ENCODE measurements at places on chromosomes 1 and 21. TPM values are rescaled to one million over a fixed set of nuclear protein-coding genes. Genes with fewer than 3 reads are reported as not detected.
A peak's percentile ranks its signal among the peaks of the same experiment; 100 is the strongest.

Gene HMCN1
- polyA plus RNA-seq = 4.2 TPM

Gene GABRD
- 0.54 TPM for polyA plus RNA-seq

Gene ANKRD34A
- polyA plus RNA-seq = 0.79 TPM

Gene PRKCZ
- 68.6 TPM for polyA plus RNA-seq

DNA sequence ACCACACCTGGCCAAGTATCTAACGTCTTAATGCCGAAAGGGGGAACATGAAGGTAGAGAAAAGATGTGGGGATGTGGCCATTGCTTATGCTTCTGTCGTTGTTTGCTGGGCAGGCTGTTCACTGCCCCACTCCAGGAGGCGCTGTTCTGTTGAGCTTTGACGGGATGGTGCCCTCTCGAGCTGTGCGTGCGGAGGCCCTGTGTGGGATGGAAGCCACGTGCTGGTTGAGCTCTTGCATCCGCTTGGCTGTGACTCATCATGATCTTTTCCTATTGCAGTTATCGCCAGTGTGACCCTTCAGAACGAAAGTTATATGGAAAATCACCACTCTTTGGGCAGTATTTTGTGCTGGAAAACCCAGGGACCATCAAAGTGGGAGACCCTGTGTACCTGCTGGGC, 26.3 kb downstream of the MTARC1 start:
- H3K27ac ChIP-seq = no peak overlapping the region
- no peaks in the 10 kb centered on the region for H3K4me1 ChIP-seq
- DNase-seq = no peak
- peaks cover 21% of the 10 kb centered on the region for H3K36me3 ChIP-seq
- H3K4me3 ChIP-seq = no peak overlapping the region
- no peaks in the 10 kb centered on the region for H3K27me3 ChIP-seq

DNA sequence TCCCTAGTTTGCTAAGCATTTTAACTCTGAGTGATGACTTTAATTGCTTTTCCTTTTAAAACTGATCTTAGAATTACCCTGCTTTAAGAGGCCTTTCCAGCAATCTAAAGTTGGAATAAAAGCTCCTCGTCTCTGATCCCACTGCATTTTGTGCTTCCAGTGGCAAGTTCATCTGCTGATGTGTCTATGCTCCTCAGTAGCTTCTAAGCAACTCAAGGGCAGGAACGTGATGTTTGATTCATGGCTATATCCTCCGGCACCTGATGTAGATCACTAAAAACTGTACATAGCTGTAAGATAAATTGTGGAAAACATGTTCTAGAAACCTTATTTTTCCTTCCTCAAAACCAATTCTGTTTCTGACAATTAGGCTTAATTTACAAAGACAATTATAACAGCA, 12.5 kb downstream of the CYYR1 start:
- H3K4me3 ChIP-seq = no peak overlapping the region
- no peak overlapping the region for H3K27ac ChIP-seq
- DNase-seq = no peak

DNA sequence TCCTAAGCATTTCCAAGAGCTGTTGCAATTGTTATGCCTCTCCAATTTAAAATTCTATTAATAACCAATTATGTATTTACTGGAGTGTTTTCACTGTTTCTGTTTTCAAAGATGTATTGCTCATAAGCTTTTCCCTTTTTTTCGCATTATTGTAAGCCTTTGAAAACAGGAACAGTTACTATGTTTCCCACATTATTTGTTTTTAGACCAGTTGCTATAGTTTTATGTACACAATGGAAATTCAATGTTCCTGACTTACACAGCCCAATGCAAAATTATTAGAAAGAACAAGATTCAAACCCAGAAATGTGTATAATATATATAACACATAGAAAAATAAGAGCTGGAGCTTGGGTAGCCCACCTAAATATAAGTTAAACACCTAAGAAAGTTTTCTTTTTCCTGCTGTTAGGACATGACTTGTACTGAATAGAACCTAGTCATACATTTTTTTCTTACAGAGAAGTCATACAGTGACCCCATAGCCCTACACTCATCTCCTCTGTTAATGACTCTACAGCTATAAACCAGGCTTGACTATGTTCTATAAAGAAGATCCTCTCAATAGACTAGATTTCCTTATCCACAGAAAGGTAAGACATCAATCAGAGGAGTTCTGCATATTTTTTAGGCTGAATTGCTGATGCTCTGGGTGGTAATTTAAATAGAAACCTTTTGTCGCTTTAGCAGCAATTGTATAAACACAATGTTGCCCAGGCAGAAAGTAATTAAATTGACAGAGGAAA, 299.6 kb downstream of the USH2A start:
- H3K27me3 ChIP-seq = no peaks in the 10 kb centered on the region
- H3K36me3 ChIP-seq = no peaks in the 10 kb centered on the region
- no peak overlapping the region for H3K27ac ChIP-seq
- H3K4me1 ChIP-seq = no peaks in the 10 kb centered on the region
- H3K4me3 ChIP-seq = no peak overlapping the region
- no peak for DNase-seq

DNA sequence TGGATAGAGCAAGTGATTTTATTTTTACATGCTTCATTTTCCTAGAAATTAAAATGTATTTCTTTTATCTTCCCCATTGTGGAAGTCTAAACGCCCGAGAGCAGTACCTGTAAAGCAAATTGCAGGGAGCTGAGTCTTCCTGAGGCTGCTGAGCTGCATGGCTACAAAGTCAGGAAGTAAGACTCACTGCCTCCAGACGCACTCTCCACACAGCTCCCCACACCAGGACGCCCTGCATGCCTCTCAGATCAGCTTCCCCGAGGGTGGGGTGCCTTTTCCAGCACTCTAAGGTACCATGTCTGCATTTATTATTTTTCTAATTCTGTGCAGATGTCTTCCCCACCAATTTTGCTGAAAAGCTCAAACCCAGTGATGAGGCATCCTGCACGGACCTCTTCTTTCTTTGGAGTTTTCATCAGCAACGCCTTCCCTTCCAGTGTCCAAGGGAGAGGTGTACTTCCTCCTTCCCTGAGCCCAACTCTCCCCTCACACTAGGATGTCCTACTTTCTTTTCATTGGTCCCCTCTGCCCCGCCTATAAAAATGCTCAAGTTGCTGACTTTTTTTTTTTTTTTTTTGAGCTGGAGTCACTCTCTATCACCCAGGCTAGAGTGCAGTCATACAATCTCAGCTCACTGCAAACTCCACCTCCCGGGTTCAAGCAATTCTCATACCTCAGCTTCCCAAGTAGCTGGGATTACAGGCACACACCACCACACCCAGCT, 114.7 kb downstream of the PCNX2 start:
- no peak for DNase-seq
- no peak overlapping the region for H3K27ac ChIP-seq
- H3K4me3 ChIP-seq = no peak overlapping the region
- no peaks in the 10 kb centered on the region for H3K27me3 ChIP-seq
- no peaks in the 10 kb centered on the region for H3K4me1 ChIP-seq
- H3K36me3 ChIP-seq = peaks cover 8% of the 10 kb centered on the region

DNA sequence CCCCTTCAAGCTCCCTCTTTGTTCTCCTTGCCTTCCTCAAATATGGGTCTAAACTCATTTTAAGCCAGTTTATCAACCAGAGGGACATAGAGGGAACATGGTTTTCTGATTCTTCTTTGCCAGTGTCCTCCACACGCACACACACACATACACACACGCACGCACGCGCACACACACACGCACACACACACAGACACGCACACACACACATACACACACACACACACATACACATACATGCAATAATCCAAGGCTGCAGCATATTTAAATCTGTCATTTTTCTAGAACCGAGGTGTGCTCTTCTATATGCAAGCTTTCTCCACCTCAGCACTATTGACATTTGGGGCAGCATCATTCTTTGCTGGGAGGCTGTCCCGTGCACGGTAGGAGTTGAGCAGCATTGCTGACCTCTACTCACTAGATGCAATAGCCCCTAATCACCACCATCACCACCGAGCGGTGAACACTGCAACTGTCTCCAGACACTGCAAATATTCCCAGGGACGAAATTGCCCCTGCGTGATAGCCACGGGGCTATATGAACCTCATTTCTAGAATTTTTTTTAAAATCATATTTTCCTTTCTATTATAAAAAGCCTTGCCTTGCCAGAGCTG, 8.0 kb downstream of the TNFRSF9 start:
- DNase-seq = no peak

DNA sequence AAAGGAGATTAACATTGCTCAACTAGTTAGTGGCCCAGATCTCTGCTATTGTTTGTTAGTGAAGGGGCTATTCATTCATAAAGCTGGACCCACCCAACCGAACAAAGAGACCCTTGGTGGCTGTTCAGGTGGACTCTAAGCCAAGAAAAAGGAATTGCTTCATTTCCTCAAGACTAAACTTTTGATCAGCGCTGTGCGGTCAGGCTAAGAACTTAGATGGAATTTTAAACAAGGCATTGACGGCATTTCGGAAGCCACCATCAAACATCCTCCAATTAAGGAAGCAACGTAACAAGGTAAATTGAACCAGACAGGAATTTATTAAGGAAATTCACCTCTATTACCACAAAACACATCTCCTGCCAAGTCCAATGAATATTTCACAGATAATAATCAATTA, 19.9 kb upstream of the SHCBP1L start:
- H3K27me3 ChIP-seq = no peaks in the 10 kb centered on the region
- H3K4me3 ChIP-seq = no peak overlapping the region
- DNase-seq = no peak

GRCh38 chr1:62306065-62306464, 13.2 kb downstream of the KANK4 start:
- no peak for DNase-seq
- no peaks in the 10 kb centered on the region for H3K4me1 ChIP-seq
- no peaks in the 10 kb centered on the region for H3K36me3 ChIP-seq
- H3K27me3 ChIP-seq = no peaks in the 10 kb centered on the region

GRCh38 chr1:205313563-205314308, 7.8 kb downstream of the NUAK2 start:
- H3K27ac ChIP-seq = peak overlapping the region; percentile 30
- H3K36me3 ChIP-seq = peaks cover 35% of the 10 kb centered on the region
- H3K4me1 ChIP-seq = peaks cover 68% of the 10 kb centered on the region
- H3K27me3 ChIP-seq = no peaks in the 10 kb centered on the region

DNA sequence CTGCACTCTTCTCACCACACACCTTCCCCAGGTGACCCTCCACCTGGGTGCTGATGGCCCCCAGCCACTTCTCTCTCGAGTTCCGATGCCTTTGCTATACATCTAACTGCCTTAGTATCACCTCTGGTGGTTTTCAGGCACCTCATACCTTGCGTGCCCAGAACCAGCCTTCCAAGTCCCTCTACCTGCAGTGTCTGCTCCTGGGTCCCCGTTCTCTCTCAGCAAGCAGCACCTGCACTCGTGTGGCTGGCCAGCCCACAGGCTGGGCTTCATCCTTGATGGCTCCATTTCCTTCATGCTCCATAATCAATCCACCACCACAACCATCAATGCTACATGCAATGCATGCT, 49.2 kb upstream of the EDN2 start:
- peaks cover 2% of the 10 kb centered on the region for H3K4me1 ChIP-seq
- DNase-seq = no peak
- H3K27me3 ChIP-seq = peaks cover 4% of the 10 kb centered on the region

- H3K27ac ChIP-seq = no peak overlapping the region
- no peaks in the 10 kb centered on the region for H3K4me1 ChIP-seq
- H3K4me3 ChIP-seq = no peak overlapping the region
- no peak for DNase-seq
- no peaks in the 10 kb centered on the region for H3K27me3 ChIP-seq
- no peaks in the 10 kb centered on the region for H3K36me3 ChIP-seq
Observed at GRCh38 chr1:56057466-56058405, 521.6 kb downstream of the PLPP3 start.

GRCh38 chr21:38805328-38806152, at the start of gene ETS2:
Gene ETS2 (plus strand): TSS chr21:38805929. CDS start chr21:38810035, 4,106 bp downstream.
- peaks cover 25% of the 10 kb centered on the region for H3K36me3 ChIP-seq
- H3K27me3 ChIP-seq = no peaks in the 10 kb centered on the region
- peak; percentile 98 for DNase-seq
- H3K27ac ChIP-seq = peak within 1 kb of the TSS; percentile 99
- H3K4me1 ChIP-seq = peaks cover 51% of the 10 kb centered on the region

GRCh38 chr1:170929835-170930554, 5.3 kb upstream of the MROH9 start:
- no peaks in the 10 kb centered on the region for H3K36me3 ChIP-seq
- H3K4me3 ChIP-seq = no peak overlapping the region
- peaks cover 15% of the 10 kb centered on the region for H3K4me1 ChIP-seq
- DNase-seq = peak; percentile 56

- no peaks in the 10 kb centered on the region for H3K36me3 ChIP-seq
- no peak for DNase-seq
- no peak overlapping the region for H3K27ac ChIP-seq
- H3K27me3 ChIP-seq = no peaks in the 10 kb centered on the region
- H3K4me3 ChIP-seq = no peak overlapping the region
Observed at GRCh38 chr1:198716051-198716450, 77.2 kb downstream of the PTPRC start.

DNA sequence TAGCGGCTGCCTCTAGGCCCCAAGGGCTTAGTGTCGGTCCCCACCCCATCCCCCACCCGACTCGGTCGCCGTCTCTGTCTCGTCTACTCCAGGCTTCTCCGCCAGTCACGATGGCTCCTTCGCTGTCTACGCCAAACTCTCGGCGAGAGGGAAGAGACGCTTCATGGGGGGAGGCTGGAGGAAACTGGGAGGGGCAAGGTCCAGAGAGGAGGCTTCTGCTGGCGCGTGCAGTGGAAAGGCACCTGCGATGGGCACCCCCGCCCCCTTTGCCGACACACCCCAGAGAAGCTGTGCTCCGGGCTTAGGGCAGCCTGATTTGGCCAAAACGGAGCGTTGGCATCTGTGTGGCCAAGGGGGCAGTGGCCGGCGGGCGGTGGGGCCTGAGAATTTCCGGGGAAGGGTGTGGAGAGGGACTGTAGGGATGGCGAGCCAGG, 1.2 kb upstream of the CSMD2 start:
- H3K27me3 ChIP-seq = peaks cover 91% of the 10 kb centered on the region
- H3K4me1 ChIP-seq = no peaks in the 10 kb centered on the region
- no peaks in the 10 kb centered on the region for H3K36me3 ChIP-seq

- H3K4me3 ChIP-seq = no peak overlapping the region
- no peak for DNase-seq
- H3K27ac ChIP-seq = no peak overlapping the region
- H3K27me3 ChIP-seq = no peaks in the 10 kb centered on the region
- H3K4me1 ChIP-seq = no peaks in the 10 kb centered on the region
Observed at GRCh38 chr1:11541956-11542355, 63.0 kb downstream of the DISP3 start.

DNA sequence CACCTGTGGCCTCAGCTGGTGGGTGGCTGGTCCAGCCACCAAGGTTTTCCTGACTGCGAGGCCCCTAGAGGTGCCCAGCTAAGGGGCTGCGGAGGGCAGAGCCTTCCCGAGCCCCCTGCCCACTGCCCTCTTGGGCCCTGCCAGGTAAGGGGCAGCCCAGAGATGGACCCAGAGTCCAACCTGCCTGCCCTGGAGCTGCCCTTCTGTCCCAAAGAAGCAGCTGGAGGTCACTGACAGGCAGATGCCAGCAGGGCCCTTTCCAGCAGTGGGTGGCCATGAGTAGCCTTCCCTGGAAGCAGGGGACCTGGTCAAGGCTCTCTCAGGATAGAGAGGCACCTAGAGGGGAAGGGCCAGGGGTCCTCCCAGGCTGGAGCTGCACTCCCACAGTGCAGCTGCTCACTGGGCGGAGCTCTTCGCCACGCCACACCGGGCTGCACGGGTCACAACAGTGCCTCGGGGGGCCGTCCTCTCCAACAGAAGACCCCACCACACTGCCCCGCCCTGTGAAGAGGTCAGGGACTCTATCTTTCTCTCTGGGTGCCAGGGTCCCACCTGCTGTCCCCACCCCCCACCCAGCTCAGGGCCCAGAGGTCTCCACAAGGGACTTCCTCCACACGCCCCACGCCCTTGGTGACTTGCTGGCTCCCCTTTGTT, 10.9 kb upstream of the GNB1 start:
- H3K4me3 ChIP-seq = no peak overlapping the region
- no peaks in the 10 kb centered on the region for H3K36me3 ChIP-seq
- peaks cover 27% of the 10 kb centered on the region for H3K4me1 ChIP-seq
- no peaks in the 10 kb centered on the region for H3K27me3 ChIP-seq

All from large intestine (tissue), 12 donors.